ENCODE measurements at places on chromosomes 1 and 21. TPM values are rescaled to one million over a fixed set of nuclear protein-coding genes. Genes with fewer than 3 reads are reported as not detected.

GRCh38 chr1:100928128-100928527 lies 32.2 kb downstream of the SLC30A7 start:
- no peak for DNase-seq

- DNase-seq: no peak
These were observed 45.7 kb downstream of the CAPN9 start for GRCh38 chr1:230792691-230793462.

DNA sequence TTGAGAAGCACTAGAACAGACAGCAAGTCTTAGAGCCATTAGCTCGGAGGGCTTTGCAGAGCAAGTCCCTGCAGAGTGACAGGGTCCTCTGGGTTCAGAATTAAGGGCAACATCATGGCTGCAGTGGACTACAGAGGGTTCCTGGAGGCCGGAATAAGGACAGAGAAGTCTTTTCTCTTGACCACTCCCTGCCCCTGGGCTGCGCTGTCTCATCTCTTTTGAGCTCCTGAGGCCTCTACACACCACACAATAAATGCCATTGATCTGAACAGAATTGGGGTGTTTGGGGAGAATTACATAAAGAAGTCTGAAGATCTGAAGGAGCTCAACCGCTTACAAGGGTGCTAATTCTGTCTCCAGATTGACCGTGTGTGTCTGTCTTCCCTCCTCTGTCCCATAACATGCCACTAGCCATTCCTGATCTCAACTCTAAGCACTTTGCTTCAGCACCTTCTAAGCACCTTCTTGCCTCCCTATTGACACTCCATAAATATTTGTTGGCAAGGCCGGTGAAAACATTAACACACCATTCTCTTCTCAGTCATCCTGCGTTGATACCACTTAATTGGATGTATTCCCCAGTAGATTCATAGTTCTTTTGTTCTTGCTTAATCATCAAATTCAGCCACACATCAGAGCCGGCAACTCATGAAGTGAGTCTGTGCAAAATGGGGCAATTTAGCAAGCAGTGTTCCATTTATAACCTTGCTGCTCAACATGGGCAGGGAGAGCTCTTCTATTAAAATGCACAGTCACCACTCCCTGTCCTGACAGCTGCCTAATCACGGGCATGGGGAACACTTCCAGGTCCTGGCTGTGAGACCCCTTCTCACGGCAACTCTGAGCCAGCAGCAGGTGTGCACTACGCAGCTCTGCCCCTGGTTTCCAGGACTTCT lies 49.7 kb downstream of the NMNAT2 start:
- peak; percentile 24 for DNase-seq

GRCh38 chr21:35681946-35682345 lies 378.4 kb downstream of the SETD4 start:
- no peak for DNase-seq

Gene OR2T29
- not detected for total RNA-seq

Gene RGSL1
- not detected for total RNA-seq
